ENCODE measurements at places on chromosomes 7 and 10.

DNA sequence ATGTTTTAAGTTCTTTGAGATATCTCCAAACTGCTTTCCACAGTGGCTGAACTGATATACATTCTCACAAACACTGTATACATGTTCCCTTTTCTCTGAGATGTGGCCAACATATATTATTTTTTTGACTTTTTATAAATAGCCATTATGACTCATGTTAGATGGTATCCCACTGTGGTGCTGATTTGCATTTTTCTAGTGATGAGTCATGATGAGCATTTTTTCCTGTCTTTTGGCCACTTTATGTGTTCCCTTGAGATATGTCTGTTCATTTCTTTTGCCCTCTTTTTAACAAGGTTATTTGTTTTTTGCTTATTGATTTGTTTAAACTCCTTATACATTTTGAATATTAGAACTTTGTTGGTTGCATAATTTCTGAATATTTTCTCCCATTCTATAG, 1055.1 kb downstream of the NXPH1 start:
- no peak for DNase-seq

- DNase-seq, result no peak
These were observed 39.6 kb downstream of the KIAA1549 start for GRCh38 chr7:138941545-138941944.

DNA sequence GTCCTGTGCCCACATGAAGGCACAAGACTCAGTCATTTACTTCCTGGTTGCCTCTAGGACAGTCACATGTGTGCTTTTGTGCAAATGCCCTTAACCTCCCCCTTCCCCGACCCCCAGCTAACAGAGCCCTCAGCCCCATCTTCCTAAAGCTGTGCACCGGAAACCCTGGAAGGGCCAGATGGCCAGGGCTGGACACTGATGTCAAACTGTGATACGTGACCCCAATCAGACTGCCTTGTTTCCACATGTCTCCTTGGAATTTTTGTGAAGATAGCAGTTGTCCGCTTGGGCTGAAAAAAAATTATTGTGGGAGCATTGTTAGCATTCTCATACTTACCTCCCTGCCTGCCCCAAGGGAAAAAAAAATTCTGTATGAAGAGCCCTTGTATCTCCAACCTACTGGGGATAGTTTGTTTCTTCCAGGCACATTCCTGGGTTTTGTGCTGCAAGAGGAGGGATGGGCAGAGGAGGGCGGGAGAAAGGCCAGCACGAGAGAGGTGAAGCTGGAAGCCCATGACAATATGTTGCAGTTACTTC, 17.0 kb upstream of the ADAM12 start:
- no peak for DNase-seq

GRCh38 chr7:43441231-43442130, 141.4 kb upstream of the STK17A start:
- DNase-seq, result no peak

DNA sequence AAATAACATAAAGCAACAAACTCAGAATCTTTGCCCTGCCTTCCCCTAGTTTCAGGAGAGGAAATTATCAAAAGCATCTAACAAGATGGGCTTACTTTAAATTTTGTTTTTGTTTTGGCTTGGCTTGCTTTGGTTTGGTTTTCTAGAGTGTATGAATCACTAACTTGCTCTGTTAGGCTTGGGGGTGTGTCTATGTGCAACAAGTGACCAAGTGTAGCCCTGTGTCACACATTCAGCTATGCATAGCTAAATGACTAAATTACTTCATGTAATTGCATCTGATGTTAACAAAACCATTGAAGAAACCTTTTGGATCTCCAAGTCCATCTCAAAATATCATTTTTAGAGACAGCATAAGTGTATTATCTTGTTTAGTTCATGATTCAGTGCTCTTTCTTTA, 251.0 kb downstream of the TFEC start:
- no peak for DNase-seq

- DNase-seq, result peak; percentile 75
These were observed at the start of gene CCNY for GRCh38 chr10:35336084-35336831. Gene CCNY, plus strand, starts transcription at chr10:35336509. Its CDS starts 545 bp downstream, at chr10:35337054.

GRCh38 chr10:1638889-1639419, 98.4 kb downstream of the ADARB2 start:
- no peak for DNase-seq

DNA sequence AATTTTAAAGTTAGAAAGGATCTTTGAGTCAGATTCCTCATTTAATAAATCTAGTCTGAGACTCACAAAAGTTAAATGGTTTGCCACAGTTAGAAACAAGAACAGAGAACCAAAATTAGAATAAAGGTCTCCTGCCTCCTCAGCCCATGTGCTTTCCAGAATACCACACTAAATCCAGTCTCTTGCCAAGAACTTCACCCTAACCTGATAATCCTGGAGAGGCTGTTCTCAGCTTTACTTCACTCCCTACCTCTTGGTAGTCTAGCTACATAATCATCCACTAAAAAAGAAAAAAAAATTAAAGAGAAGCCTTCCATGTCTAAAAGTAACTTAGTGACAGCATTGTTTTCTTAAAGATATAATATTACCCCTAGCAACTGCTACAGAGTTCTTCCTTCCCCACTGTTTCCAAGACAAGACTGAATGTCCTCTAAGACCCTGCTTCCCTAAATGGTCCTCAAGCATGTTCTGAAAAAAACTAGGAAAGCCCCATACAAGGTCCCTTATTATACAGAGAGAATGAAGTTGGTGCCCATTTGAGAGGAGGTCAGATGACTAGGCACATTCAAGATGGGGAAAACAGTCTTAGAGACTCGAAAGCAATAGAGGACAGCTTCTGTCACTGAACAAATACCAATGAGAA, 56.8 kb downstream of the ZNF438 start:
- DNase-seq, result no peak

DNA sequence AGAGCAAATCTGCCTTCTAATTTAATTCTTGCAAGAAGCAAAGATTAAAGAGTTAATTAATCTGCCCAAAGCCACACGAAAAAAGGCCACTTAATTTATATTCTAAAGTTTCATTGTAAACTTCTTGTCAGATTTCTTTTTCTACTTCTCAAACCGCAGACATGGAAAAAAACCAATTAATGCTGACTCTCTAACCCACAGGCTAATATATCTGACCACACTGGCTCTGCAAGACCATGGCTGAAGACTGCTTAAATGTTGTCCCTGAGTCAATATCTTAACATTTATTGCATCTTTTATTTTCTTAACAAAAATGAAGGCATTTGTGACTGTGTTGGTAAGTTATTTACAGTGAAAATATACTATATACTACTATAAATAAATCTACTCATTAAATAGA, 234.0 kb upstream of the SP8 start:
- no peak for DNase-seq

- DNase-seq, result no peak
These were observed 12.8 kb downstream of the LRRN3 start for GRCh38 chr7:111103678-111104274.

DNA sequence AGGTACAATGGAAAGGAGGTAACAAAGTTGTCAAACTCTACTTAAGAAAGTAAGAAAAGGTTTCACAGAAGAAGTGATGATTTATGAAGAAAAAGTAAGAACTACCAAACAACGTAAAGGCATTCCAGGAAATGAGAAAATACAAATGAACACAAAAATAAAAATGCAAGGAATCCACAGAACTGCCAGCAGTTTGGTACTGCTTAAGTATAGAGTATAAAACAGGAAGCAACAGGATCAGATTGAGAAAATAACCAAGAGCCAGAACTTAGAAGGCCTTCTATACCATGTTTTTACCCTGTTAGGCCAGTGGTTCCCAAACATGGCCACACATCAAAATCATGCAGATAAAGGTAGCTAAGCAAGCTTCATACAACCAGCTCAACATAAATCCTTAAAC, 9.2 kb downstream of the NDUFA5 start:
- DNase-seq, result no peak

GRCh38 chr7:40244226-40244625, 109.4 kb downstream of the SUGCT start:
- no peak for DNase-seq

- no peak for DNase-seq
These were observed 27.9 kb downstream of the MTURN start for GRCh38 chr7:30162622-30163124.

DNA sequence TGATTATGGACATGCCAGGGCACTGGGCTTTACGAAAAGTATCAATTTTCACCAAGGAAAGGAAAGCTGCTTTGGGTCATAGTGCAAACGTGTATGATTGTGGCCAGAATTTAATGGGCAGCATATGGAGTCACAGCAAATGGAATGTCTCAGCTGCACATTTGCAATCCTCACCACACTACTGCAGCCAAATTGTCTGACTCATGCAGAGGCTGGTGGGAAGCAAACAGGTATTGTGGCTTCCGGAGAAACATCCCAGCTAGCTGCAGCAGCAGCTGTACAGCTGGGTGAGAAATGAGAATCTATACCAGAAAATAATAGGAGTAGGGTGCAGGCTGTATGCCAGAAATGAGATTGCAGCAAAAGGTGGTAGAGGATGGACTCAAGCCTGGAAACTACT, 374.7 kb upstream of the VWC2 start:
- no peak for DNase-seq

- no peak for DNase-seq
These were observed 13.6 kb downstream of the LGI1 start for GRCh38 chr10:93771354-93771753.

DNA sequence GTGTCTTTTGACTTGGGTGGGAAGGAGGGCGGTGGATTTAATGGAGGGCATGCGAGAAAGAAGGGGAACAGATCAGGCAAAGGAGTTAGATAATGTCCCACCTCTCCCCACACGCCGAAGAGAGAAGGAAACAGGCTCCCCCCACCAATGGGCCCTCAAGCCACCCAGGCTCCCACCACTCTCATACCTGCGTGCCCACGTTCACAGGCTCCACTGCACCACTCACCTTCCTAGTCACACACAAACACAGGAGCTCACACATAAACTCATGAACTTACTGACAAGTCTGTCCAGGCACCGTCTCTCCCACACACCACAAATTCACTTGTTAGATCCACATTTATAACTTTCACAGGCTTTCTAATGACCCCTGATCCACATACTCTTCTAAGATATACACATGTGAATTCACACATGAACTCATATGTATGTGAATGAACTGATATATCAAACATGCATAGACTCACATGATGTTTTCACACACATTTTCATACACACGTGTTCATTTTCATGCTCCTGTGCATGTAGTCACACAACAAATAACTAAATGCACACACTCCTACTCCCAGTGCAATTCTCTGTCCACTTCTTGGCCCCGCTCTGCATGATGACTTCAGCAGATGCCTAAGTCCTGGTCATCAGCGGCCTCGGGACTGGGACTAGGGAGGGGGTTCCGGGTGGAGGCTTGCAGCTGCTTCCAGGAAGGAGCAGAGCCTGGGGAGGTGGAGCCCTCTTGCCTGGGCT, 1.5 kb downstream of the LZTS2 start:
- DNase-seq, result no peak

- no peak for DNase-seq
These were observed 1.3 kb downstream of the TSPAN13 start for GRCh38 chr7:16754856-16755317.

DNA sequence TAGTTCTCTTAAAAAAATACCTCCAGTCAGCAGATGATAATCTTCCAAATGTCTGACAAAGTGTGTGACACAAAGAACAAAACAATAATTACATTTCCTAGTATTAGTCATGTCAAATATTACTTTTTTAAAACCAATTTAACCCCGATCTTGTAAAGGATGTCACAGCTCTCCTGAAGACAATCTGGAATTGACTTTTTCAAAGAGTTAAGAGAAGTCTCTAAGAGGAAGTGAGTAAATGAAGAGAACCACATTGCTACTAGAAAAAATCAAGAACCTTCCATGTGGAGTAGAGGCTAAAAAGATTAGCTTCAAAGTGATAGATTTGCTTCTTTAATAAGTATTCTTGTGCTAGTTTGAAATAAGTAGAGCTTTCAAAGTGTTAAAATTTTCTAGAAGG, 218.2 kb upstream of the IMMP2L start:
- DNase-seq, result no peak
